Daoy (cell line): ENCODE measurements at places on chromosomes 2 and 18. TPM values are rescaled to one million over a fixed set of nuclear protein-coding genes. Genes with fewer than 3 reads are reported as not detected.

GRHL1 gene
- total RNA-seq: 2.2 TPM in 2 replicates

COL6A3 gene
- total RNA-seq: 268 and 296 TPM in 2 replicates

ANKRD44 gene
- 5.8 and 7.4 TPM in 2 replicates for total RNA-seq

SLC9A4 gene
- not detected in 2 replicates for total RNA-seq

TUBB8B gene
- not detected in 2 replicates for total RNA-seq

CCDC85A gene
- total RNA-seq: 0.74 and 1.3 TPM in 2 replicates

SLC38A11 gene
- not detected in 2 replicates for total RNA-seq

LYG2 gene
- not detected in 2 replicates for total RNA-seq

SERPINB3 gene
- total RNA-seq: not detected in 2 replicates

UGT1A9 gene
- 0.24 and 1.0 TPM in 2 replicates for total RNA-seq

DARS1 gene
- 88.3 and 95.9 TPM in 2 replicates for total RNA-seq
